ENCODE measurements at places on chromosomes 3 and 15.

GRCh38 chr15:23866832-23867231 lies 179.7 kb upstream of the NDN start:
- no peak for DNase-seq

- DNase-seq: no peak
These were observed 26.5 kb upstream of the SIAH2 start for GRCh38 chr3:150789451-150789850.

DNA sequence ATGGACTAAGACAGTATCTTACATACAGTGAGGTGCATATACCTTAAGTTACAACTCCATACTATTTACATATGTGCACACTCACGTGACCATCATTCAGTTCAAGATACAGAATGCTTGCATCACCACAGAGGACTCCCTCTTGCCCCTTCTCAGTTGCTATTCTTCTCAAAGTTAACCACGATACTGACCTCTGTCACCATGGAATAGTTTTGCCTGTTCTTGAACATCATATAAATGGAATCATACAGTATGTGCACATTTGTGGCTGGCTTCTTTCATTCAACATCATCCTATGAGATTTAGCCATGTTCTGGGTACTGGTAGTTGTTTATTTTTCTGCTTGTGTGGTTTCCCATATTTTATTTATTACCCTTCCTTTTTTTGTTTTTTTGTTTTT lies 10.4 kb upstream of the ZSCAN2 start:
- DNase-seq: no peak

GRCh38 chr3:46966811-46967210 lies 9.7 kb downstream of the CCDC12 start:
- no peak for DNase-seq

GRCh38 chr3:129606636-129607390 lies at the start of gene PLXND1:
PLXND1 (minus strand) TSS chr3:129606676; CDS start chr3:129606639, 37 bp downstream.
- DNase-seq: no peak

DNA sequence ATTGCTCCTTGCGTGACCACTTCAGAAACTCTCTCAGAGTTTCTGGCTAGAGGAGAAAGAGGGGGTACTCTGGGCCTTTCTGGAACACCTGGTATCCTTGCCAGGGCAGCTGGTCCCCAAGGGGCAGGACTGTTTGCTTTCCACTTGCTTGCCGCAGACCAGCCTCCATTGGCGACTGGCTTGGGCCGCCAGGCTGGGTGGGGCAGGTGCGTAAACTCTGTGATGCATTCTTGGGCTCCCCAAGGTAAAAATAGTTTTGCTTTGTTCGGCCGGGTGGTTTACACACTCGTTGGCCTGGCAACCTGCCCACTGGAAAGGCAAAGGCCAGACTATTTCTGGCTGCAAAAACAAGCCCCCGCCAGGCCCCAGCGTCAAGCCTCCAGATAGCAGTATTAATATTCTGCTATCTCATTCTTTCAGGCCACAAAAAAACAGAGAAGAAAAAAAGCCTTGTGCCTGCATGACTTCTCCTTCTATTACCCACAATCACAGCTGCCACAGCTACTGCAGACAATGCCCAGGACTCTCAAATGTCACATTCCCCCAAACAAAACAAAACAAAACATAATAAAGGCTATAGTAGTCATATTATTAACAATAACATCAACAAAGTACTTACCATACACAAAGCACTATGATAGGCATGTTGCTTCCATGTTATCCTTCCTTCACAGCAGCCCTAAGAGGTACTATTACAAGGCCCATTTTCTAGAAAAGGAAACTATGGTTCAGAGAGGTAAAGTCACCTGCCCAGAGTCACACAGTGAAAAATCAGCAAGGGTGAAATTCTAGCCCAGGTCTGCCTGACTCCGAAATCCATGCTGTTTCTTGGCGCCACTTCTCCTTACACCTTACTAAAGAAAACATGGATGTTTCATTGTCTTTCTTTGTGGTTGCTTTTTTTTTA lies 14.0 kb upstream of the SSUH2 start:
- DNase-seq: no peak

DNA sequence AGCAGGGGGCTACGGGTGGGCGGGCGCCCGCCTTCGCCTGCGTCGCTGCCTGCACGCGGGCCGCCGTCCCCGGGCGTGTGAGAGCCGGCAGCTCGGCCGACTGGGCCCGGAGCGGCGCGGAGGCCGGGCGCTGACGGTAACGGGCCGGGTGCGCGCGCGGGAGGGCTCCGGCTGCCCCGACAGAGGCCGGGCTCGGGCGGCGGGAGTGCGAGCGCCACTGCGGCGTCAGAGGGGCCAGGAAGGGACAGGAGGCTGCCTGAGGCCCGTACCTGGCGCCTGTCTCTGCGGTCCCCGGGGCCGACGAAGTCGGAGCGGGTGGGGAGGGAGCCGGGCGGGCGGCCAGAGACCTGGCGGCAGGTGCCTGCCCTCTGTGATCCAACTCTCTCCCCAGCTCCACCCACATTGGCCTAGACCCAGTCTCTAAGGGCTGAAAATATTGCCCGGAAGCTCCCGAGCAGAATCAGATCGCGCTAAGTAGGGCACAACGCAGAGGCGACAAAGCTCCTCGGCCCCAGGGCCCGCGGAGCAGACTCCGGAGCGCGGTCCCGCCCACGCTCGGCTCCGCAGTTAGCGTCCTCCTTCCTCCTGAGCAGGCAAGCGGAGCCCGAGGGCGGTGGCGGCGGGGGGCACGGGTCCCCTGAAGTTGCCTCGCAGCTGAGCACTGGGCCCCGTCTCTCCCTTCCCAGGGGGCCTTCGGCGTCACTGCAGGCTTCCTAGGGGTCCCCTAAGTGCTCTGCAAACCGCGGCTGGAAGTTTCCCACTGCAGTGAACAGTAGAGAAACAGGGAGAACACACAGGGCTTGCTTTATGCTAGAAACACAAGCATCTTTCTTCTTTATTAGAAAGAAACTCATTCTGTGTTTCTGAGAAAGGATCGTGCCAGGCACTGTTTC lies at the start of gene MAN2A2:
TSS of gene MAN2A2 (plus strand) at position 463 of the 893 bp plus-strand sequence. CDS start 906 bp downstream, outside the sequence.
- DNase-seq: peak; percentile 92

DNA sequence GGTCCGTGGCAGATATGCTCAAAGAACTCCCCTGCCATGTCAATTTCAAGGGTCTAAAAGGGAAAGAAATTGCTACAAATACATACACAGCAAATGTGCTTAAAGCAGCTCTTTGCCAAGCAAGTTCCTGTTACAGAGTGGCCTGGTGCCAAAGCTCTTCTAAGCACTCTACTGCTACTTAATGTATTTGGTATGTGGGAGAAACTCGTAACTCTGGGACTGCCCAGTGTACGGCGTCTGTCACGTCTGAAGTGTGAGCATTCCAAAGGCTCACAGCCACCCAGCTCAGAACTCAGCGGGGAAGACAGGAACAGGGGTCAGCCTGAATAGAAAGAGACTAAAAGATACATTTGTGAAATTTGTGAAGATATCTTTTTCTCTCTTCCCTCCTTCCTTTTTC lies 54.6 kb downstream of the RBMS3 start:
- DNase-seq: no peak

GRCh38 chr3:16373341-16373946 lies 108.4 kb downstream of the OXNAD1 start:
- DNase-seq: no peak

DNA sequence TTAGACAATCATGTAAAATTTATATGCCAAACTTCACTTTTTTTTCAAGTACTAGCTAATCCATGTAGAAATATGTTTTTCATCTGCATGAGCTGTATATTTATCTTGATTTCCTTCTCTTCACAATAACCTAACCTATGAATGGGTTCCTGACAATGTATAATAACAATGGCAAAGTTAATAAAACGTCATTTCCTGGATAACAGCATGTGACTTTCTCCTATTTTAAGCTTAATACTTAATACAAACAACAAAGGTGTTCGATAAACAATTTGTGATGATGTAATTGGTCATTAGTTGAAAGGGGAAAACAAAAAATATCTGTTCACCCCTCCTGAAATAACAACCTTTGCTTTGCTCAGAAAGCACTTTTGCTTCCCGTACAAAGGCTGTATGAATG lies 20.4 kb downstream of the CD200 start:
- DNase-seq: no peak

DNA sequence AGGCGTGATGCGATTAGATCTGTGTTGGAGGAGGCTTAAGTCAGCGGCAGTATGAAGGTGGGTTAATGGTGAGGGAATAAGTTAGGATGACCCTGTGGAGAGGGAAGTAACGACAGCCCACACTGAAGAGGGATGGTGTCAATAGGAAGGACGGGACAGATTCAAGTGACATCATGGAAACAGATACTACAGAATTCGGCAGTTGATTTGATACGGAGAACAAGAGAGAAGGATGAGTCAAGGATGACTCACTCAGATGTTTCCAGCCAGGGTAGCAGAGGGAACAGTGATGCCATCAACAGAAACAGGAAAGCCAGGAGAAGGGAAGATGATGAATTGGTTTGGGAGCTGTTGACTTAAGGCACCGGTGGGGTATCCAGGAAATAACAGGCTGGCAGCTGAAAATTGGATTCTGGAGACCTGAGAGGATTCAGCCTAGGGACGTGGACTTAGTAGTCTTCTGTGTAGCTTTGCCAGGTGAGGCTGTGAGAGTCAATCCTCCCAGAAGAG lies 38.0 kb downstream of the SHC4 start:
- no peak for DNase-seq

GRCh38 chr3:61110576-61110975 lies 140.7 kb downstream of the FHIT start:
- no peak for DNase-seq

GRCh38 chr3:101900736-101901135 lies 51.4 kb downstream of the NFKBIZ start:
- no peak for DNase-seq

DNA sequence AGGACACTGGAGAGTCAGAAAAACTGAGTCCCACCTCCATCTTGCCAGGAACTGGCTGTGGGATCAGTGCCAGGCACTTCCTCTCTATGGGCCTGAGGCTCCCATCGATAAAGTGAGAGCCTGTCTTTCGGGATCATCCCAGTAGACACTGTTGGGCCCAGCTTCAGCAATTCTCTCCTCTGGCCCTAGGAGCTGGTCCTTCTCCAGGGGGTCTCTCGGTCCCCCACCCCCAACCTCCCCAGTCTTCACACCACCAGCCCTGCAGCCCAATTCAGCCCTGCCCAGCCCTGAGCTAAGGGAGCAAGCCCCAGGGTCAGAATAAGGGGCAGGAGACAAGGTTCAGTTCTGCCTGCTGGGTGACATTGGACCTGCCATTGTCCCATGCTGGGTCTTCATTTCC lies 4.5 kb upstream of the LCTL start:
- DNase-seq: peak; percentile 34

DNA sequence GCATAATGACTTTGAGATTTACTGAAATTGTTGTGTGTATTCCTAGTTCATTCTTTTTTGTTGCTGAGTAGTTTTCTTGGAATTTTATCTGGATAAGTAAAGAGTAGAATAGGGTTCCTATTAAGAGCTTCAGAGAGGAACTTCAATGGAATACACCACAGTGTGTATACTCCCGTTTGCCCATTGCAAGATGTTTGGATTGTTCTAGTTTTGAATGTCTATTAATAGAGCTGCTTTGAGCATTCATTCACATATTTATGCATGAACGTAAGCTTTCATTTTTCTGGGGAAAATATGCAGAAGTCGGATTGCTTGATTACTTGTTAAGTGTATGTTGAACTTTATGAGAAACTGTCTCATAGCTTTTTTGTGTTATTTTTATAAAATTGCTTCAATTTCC lies 580.5 kb downstream of the OTOL1 start:
- no peak for DNase-seq

DNA sequence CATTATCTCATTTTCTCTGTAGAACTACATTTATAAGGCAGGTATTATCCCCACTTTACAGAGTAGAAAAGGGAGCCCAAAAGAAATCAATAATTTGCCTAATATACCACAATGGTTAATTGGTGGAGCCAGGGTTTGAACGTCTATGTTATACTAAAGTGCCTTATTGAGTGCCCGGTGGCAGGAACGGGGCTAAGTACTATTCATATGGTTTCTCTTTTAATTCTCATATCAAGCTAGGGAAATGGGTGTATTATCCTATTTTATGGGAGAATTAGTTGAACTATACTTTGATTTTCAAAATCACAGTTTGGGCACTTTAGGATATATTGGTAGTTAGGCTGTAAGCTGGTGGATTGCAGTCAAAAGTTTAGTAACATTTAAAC lies 1.5 kb downstream of the CEP97 start:
- DNase-seq: no peak

- peak; percentile 69 for DNase-seq
These were observed 130.2 kb downstream of the CHSY1 start for GRCh38 chr15:101121511-101122090.

DNA sequence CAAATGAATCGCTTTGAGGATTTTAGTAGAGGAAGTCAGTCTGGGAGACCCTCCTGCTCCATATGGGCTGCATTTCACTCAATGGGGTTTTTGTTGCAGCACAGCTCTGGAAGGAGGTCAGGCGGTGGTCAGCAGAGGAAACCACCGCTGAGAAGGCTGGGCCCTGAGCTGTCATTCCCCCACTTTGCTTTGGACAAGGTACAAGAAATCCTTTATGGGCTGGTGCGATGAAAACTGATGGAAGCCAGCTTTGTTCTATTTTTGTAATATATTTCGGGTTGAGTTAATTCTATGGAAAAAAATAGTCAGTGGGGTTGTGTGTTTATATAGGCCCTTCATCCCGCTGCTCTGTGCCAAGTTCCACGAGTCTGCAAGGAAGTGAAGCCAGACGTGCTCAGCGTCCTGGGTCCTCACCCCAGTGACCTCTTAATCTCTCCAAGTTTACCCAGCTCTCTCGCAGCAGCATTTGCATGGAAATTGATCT lies 157.1 kb upstream of the TMC3 start:
- DNase-seq: no peak

DNA sequence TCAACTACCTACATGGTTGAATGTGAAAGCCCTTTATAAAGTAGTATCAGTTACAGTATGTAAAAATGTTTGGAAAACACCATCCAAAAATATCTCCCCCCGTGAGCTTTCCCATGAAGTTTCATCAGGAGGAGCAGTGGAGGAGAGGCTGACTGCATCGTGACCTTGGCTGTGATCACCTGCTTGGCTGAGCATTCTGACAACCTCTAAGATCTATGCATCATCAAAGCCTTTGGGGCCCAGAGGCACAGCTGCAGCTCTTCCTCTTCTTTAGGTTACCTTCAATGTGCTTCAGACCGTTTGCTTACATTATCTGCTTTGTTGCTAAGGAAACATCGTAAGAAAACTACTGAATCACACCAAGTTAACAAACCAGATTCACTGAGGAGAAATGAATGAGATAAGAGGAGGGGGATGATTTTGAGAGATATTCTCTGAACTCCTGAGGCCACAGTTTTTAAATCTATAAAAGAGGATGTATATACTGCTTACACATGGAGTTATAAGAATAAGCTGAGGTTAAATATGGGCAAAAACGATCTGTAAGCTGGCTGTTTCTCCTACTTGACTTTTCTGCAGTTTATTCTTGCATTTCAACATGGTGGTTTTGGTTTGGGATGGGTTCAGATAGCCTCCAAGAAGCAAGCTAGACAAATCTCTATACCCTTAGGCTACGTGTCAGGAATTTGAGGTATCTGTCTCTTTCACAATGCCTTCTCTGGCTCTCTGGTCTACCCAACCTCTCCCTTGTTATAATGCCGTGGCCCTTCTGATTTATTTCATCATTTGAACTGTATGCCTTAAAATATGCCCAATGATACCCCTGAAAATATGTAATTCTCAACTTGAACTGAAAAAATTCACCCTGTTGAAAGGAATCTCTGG lies 4.0 kb downstream of the GCSAM start:
- no peak for DNase-seq

- no peak for DNase-seq
These were observed 637.9 kb downstream of the PLOD2 start for GRCh38 chr3:145522893-145523651.
